ENCODE measurements at places on chromosomes 5 and 9.

GRCh38 chr9:7303907-7304626 lies 495.5 kb downstream of the DMAC1 start:
- DNase-seq: no peak

DNA sequence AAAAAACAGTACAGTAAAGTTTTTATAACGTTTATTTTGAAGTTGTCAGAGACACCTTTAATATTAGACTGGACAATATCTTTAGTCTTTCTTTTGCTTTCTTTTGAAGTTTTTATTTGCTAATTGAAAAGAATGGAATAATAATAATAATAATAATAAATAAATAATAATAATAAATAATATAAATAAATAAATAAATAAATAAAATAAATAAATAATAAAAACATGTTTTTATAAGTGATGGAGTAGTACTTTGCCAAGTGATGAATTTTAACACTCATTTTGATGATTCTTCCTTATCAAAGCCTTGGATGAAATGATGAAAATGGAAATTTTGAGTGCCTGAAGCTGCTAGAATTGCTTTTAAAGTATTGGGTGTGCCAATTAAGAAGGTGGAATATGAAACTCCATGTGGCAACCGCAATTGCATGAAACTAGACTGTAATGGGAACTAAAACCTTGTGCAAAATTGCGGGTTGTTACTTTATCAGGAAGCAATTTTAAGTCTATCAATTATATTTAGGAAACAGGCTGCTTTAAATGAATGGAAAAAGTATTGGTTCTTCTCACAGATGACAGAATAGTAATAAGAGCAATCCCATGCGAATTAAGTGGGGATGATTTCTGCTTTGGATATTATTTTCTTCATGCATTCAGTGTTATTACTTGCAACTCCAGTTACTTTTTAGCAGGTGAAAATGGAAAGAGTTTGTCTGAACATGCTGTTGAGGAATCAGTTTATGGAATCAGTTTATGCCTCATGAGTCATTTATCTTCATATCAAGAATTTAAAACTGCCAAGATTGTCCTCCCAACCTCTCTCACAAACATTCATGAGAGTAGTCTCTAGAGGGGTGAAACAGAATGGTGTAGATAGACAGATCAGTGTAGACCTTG lies 4.6 kb downstream of the ANXA1 start:
- DNase-seq: no peak

DNA sequence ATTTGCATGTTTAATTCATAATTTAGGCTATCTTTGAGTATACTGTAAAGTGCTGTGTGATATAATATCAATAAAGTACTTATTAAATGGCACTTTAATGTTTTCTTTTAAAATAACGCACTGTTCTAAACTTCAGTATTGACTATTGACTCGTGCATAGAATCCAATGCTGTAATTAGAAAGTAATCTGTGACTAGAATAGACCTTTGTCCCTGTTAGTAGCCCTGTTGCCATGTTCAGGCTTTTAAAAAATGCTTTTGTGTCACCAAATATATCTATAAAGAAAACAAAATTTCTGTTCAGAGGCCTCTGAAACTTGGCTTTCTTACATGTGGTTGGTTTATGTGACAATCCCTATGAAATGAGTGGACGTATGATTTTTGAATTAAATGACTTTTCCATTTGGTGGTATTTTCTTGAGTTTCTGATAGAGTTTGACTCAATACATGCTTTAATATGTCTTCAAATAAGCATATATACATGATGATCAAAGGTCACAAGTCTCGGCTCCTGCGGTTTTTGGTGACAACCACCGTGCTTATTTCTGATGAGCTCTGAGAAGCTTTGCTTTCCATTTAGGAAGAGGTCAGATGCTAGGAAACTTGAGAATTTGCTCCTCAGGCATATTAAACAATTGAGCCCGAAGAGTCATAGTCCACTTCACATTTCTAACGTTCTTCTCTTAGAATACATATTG lies 174.7 kb downstream of the NR3C1 start:
- no peak for DNase-seq

DNA sequence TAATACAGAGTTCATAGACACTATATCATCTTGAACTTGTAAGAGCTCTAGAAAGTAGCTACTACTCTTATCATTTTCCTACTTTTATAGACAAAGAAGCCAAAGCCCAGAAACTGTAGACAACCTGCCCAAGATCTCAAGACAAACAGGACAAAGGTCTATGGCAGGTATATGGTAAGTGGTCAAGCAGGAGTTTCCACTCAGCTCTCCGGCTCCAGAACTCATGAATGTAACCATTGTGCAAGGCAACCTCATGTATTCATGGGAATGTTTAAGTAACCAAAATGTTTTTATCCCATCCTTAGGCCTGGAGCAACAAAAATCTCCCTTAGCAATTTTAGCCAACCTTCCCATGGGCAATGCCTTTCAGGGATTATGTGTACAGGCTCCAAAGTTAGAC lies 163.4 kb upstream of the PUM3 start:
- DNase-seq: no peak

- DNase-seq: no peak
These were observed 59.4 kb downstream of the SIL1 start for GRCh38 chr5:139138809-139139208.

GRCh38 chr9:94783102-94783682 lies 56.7 kb downstream of the AOPEP start:
- DNase-seq: peak; percentile 1

- no peak for DNase-seq
These were observed 988 bp downstream of the OXCT1 start for GRCh38 chr5:41869151-41869723.

- DNase-seq: no peak
These were observed 82.4 kb downstream of the NNT start for GRCh38 chr5:43685252-43685950.

DNA sequence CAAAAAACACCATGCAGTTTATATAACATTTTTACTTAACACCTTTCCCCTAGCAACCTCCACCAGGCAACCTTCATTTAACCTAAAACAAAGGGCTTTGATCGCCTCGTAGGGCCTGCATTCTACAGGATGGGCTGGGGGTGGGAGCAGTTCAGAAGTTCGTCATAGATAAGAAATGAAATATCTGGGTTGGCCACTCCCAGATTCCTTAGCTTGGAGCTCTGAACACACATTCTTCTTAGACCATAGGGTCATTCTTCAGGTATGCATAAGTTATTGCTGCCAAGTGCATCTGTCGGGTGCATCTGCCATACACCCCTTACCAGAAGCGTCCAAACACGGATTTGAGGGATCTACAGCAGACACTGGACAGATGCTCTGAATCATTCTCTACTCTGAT lies 4.3 kb upstream of the SLC22A5 start:
- DNase-seq: no peak

DNA sequence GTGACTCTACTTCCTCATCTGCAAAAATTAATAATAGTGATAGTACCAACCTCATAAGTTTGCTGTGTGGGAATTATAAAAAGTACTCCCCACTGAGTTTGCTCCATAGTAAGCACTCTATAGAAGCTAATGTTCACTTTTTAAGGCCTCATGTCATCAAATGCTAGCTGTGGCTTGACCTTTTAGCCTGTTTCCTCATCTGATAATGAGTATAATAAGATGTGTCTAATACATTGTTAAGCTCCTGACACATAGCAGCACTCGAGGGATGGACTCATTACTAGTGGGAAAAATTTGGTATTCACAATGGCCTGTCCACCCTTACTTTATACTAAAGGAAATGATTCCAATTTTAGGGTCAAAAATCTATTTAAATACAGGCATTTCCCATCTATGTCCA lies 26.1 kb upstream of the CAST start:
- DNase-seq: no peak

DNA sequence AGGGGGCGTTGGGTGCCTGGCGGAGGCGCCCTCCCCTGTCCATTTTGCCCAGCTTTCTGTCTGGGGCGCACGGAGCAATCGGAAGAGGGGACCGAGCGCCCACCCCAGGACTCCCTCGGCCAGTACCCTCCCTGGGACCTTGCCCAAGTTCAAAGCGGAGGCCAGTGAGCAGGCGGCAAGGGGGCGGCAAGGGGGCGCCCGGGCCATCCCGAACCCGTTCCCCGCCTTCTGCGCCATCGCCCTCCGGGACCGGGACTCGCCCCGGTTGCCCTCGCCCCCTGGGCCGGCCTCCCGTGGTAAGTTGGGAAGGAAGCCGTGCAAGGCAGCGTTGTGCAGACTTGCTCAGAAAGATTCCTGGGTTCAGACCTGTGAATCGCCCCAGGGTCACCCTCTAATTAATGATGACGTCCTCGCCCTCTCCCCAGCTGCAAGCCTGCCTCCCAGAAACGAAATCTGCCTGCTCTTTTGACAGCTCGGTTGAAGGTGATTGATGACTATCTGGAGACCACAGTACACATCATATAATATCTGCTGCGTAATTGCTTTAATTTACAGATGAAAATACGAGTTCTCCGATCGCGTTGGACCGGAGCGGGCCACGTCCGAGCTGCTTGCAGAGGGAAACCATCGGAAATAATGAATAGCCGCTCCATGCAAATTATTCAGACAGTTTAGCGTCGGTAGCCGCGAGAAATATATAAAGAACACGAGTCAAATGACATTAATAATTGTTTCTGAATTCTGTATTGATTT lies 1.4 kb upstream of the IRX4 start:
- DNase-seq: no peak

DNA sequence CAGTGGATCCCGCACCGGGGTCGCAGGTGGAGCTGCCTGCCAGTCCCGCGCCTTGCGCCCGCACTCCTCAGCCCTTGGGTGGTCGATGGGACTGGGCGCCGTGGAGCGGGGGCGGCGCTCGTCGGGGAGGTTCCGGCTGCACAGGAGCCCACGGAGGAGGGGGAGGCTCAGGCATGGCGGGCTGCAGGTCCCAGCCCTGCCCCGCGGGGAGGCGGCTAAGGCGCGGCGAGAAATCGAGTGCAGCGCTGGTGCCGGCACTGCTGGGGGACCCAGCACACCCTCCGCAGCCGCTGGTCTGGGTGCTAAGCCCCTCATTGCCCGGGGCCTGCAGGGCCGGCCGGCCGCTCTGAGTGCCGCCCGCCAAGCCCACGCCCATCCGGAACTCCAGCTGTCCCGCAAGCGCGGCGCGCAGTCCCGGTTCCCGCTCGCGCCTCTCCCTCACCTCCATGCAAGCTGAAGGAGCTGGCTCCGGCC lies 120.6 kb upstream of the MEF2C start:
- no peak for DNase-seq

- DNase-seq: no peak
These were observed 74.9 kb downstream of the GTF3C4 start for GRCh38 chr9:132744881-132745755.

DNA sequence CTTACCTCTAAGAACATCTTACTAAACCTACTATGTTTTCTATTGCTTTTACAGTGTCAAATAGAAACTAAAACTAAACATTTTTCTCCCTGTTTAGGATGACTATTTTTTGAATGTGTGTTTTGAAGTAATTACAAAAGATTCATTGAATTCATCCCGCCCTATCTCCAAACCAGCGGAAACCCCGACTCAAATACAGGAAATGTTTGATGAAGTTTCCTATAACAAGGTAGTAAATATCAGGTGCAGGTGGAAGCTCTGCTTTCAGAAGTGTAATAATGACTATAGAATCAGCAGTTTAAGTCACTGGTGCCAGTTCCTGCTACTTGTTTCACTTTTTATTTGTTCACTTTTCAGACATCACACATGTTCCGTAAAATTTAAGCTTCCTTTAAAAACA lies 20.0 kb downstream of the ERAP2 start:
- DNase-seq: no peak
